ENCODE measurements at places on chromosomes 16 and 17.

- DNase-seq: peak; percentile 25
Observed at GRCh38 chr17:77999413-78000173, 41.1 kb downstream of the TNRC6C start.

DNA sequence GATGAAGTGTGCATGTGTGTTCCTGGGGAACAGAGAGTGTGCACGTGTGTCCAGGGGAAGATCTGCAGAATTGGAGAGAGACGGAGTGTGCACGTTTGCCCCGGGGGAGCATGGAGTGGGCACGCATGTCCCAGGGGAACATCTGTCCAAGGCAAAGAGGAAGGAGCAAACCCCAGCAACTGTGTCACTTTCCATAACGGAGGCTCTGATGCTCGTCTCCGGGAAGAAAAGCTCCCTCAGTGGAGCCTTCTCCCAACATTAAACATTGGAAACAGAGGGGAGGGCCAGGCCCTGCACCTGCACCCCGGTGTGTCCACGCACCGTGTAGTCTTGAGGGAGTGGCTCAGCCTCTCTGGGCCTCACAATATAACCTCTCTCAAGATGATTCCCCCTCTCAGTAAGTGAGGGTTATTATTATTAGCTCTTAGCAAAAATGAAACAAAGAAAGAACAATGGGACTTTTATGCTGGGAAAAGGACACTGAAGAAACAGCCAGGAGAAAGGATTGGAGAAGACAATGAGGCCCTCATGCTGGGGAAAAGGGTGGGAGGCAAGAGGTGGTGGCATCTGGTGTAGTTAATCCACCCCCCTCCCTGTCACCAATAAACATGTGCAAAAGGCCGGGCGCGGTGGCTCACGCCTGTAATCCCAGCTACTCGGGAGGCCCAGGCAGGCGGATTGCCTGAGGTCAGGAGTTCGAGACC lies 7.6 kb downstream of the RAB40B start:
- DNase-seq: no peak

- no peak for DNase-seq
Observed at GRCh38 chr16:74487634-74488495, 66.6 kb upstream of the CLEC18B start.

GRCh38 chr16:49542946-49543630 lies 169.5 kb downstream of the C16orf78 start:
- no peak for DNase-seq

GRCh38 chr16:7182510-7183109 lies 150.0 kb upstream of the RBFOX1 start:
- DNase-seq: peak; percentile 55

- no peak for DNase-seq
Observed at GRCh38 chr16:81201267-81201666, 37.2 kb upstream of the BCO1 start.

DNA sequence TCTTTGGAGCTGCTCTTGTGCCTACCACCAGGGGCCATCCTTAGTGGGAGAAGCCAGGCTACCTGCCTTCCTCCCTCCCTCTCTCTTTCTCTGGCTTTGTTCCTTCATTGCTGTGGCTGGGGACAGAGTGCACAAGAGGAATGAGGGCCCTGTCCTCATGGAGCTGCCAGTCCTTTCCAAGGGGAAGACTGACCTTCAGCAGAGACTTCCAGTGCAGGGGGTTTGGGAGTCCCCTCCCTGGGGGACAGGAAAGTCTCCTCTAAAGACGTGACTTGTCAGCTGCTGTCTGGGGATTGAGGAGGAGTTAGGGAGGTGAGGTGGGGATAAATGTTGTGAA lies 108.1 kb downstream of the CMIP start:
- no peak for DNase-seq

DNA sequence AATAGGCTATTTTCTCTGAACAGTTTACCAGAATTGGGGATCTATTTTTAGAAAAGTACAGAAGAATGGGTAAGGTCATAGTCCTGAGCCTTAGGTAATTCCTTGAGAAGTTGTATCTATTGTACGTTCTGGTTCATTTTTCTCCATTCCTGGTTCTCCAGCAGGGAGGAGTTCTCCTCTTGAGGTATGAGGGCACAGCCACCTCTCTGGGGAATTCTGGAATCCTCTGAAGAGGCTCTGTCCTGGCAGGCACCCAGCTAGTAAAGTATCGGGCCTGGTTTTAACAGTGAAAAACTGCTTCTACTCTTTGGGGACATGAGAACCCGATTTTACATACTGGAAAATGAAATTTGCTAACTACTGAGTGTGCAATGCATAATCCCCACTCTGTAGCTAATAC lies 19.6 kb upstream of the PMFBP1 start:
- peak; percentile 44 for DNase-seq

DNA sequence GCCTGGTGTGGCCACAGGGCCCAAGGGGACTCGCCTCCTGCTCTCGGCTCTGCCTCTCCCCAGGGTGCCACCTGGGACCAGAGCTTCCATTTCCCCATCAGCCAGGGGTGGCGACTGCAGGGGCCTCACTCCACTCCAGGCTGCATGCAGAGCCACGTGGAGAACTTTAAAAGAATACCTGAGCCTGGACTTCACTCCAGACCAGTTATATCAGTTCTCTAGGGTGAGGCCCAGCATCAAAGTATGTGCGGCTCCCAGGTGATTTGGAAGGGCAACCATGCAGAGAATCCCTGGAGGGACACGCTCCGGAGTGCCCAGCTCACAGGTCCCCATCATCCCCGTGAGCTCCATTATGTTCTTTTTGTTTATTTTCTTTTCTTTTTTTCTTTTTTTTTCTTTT lies 39.8 kb downstream of the KIAA0513 start:
- DNase-seq: no peak

DNA sequence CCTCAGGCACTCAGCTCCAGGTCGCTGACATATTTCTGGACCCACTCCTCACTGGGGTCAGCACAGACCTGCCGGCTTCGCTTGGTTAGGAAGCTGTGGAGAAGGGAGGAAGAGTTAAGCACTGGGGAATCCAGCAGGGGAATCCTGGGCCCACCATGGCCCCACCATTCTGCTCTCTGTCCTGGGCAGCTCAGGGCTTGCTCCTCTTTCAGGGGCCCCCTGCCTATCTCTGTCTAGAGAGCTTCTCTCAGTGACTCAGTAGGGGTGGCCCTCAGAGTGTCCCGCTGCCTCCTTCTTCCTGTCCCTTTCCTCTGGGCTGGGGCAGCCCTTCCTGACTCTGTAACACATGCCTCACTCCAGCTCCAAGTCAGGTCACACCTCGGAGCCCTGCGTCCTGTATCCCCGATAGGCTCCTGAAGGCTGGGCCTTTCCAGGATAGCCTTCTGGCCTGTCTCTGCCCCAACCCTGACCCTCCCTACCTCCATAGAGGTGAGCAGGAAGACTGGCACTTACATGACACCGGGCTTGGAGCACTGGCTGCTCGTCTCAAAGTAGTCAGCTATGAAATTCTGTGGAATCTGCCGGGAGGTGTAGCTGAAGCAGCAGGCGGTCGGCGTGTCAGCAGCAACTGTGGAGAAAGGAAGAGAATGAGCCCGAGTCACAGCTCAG lies 1.1 kb downstream of the CCL3 start:
- DNase-seq: no peak

DNA sequence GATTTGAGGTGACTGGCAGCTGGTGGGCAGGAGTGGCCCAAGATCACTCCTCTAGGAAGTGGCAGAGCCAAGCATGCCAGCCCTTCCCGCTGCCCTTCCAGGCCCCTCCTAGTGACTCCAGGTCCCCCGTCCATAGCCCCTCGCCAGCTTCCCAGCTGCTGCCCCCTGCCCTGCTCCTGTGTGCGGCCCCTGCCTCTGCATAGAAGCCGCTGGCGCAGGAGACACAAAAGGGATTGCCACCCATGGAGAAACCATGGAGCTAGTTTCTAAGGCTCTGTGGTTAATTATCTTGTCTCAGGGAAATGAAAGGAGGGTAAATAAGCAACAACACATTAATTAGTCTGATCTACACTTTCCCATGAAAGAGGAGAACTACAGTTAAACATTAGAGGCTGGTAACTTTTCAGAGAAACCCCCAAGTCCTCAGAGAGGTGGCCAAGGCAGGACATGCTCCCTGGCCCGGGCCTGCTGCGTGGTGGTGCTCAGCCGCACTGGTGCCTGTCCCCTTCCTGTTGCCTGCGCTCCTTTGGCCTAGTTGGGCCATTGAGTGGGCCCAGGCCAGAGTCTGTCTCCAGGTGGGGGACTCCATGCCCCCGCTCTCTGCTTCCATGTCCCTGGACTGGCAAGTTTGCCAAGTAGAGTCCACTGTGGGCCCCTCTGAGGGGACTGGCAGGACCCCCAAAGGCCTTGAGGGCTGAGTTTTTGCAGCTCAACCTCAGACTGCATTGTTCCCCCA lies 65.2 kb downstream of the PRMT7 start:
- no peak for DNase-seq

- DNase-seq: no peak
Observed at GRCh38 chr17:43755389-43755875, 3.2 kb downstream of the SOST start.

DNA sequence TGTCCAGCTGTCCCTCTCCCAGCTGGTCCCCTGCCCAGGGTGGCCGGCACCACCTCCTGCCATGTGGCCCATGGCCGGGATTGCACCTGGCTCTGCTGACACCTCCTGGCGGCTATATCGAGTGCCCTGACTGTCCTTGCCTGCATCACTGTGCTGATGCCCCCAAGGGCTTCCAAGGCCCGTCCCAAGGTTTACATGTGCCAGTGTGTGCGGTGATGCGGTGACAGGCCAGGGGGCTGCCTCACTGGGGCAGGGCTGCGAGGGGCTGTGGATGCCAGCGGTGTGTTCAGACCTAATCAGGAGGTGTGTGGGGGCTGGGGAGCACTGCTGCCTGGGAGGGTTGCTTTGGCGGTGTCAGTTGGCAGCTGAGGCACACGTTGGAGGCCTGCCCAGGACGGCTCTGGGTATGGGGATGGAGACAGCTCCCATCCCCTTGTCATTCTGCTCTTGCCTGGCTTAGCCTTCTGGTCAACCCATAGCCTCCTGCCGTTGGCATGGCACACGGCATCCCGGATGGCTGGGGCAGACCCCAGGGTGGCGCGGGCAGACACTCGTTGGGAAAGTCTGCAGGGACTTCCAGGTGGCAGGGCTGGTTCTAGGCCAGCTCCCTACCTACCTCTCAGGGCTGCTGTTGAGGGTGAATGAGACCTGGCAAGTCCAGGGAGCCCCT lies 5.5 kb downstream of the MAP2K3 start:
- DNase-seq: no peak

DNA sequence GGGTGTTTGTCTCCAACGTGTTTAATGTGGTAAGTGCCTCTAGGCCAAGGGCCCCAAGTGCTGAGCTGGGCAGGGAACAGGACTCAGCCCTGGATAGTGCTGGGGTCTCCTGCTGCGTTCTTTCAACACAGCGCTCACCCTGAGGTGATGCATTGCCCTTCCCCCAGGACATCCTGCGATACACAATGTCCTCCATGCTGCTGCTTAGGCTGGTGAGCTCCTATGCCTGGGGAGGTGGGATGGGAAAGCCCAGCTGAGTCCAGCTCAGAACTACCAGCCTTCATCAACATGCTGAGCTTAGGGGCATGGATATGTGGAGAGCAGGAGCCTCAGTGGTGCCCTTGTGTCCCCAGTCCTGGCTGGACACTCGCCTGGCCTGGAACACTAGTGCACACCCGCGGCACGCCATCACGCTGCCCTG lies 563 bp downstream of the ZACN start:
- peak; percentile 24 for DNase-seq

GRCh38 chr16:72620853-72621252 lies 427.1 kb downstream of the ZFHX3 start:
- DNase-seq: no peak

GRCh38 chr17:19464031-19465026 lies 53.3 kb downstream of the RNF112 start:
- no peak for DNase-seq

DNA sequence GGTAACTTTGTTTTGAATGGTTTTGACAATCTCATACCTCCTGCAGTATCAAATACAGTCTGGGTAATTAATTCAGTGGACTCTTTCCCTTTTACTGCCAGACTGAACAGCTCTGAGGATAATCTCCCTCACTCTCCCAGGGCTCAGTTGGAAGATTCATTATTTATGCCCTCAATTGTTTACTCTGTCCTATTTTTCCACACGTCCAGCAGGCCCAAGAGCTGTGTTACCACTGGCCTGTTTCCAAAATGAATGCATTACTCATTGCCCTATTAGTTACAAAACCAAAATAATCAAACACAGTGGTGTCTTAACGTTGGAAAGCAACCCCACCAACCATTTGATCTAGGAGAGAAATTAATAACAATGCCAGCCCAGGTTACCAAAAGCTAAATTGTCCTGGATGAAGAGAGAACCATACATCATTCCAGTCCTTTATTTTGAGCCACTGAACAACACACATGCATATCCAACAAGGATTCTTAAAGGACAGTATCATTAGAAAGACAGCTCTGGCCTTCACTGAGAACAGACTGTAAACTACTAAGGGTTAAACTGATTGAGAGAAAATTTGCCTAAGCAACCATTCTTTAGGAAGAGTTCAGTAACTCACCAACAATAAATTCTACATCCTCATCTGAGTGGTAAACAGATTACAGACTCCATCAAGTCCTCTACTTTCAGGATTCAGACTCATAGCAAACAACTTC lies 34.5 kb downstream of the FAM222B start:
- DNase-seq: peak; percentile 43

GRCh38 chr16:12675852-12676251 lies 127.8 kb downstream of the CPPED1 start:
- no peak for DNase-seq

DNA sequence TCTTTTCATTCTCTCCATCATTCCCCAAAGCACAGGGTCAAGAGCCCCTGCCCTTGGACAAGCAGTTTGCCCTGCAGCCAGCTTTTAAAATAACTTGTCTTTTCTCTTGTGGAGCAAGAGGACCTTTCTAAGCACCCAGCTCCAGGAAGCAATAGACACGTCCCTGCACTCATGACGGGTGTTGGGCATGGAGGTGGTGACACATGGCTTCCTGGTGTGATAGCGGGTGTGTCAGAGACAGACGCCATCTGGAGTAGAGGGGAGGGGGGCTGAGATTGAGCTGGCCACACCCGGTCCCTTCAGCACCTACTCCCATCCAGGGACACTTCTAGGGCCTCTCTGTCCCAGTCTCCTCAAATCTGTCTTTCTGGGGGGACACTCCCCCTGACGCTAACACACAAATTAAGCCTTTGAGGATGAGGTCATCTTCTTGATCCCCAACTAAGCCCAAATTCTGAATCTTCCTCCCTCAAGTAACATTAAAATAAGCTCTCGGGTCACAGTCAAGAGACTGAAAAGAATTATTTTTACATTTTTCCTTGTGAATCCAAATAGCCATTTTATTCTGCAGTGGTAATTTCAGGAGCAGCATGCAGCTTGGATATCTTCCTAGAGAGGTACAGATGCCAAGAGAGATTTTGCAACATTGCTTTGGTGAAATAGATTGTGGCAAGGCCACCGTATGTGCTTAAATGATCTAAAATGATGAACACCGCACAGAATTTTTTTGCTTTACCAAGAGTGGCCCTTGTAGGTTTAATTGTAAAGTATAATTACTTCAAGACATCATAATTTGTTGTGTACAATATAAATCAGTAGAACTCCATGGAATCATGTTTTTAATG lies 216.6 kb upstream of the IRX3 start:
- DNase-seq: no peak

Data from urothelium cell line (cell line).